ENCODE measurements at places on chromosomes 16 and 17.
A peak's percentile ranks its signal among the peaks of the same experiment; 100 is the strongest.

DNA sequence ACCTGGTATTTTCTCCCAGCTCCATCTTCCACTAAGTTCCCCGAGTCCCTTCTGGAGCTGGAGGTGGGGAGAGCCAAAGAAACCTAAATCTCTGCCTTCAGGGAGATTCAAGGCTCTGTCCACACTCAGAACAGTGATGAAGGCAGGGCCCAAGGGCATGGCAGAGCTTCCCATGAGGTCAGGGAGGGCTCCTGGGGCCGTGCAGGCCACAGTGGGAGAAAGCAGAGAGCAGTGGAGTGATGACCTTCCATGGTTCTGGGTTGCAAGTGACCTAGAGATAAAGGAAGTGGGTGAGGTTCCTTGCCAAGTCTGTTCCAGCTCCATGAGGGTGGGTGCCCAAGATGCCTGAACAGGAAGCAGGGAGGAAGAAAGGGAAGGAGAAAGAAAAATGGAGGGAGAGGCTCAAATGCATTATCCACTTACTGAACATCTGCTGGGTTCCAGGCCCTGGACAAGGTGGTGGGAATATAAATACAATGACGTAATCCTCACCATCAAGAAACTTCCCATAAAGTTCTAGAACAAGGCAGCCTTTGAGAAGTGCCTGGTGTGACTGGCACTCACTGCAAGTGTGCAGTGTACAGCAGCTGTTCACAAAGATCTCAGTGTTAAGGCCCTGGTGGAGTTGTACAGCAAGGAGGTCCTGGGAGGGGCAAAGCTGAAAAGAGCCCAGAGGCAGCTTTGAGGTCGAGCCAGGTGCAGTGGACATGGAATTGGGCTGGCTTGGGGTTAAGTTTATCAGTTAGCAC, 13.3 kb downstream of the TBKBP1 start:
- no peak for DNase-seq

- no peak for DNase-seq
Measured at GRCh38 chr17:33131620-33132019, 140.0 kb downstream of the SPACA3 start.

GRCh38 chr17:40909755-40910154, 24.7 kb upstream of the KRT20 start:
- DNase-seq, result no peak

GRCh38 chr17:55005520-55005919, 37.0 kb downstream of the STXBP4 start:
- peak; percentile 8 for DNase-seq

- DNase-seq, result peak; percentile 66
Measured at GRCh38 chr16:11263737-11264136, 5.4 kb downstream of the TNP2 start.

DNA sequence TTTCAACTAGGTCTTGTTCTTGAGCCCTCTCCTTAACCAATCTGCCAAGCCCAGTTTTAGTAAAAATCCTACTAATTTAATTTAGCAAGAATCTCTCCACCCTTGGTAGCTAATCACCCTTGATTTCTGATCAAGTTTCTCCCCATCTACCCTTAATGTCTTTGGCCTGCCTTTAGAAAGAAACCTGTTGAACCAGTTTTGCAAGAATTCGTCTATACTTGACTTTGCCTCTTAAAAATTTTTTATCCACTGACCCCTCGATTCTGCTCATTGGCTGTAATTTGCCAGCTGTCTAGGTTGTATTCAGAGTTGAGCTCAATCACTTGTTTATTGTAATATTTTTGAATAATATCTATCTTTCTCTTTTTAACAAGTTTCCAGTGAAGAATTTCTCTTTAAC, 1138.5 kb downstream of the CDH11 start:
- DNase-seq, result no peak

DNA sequence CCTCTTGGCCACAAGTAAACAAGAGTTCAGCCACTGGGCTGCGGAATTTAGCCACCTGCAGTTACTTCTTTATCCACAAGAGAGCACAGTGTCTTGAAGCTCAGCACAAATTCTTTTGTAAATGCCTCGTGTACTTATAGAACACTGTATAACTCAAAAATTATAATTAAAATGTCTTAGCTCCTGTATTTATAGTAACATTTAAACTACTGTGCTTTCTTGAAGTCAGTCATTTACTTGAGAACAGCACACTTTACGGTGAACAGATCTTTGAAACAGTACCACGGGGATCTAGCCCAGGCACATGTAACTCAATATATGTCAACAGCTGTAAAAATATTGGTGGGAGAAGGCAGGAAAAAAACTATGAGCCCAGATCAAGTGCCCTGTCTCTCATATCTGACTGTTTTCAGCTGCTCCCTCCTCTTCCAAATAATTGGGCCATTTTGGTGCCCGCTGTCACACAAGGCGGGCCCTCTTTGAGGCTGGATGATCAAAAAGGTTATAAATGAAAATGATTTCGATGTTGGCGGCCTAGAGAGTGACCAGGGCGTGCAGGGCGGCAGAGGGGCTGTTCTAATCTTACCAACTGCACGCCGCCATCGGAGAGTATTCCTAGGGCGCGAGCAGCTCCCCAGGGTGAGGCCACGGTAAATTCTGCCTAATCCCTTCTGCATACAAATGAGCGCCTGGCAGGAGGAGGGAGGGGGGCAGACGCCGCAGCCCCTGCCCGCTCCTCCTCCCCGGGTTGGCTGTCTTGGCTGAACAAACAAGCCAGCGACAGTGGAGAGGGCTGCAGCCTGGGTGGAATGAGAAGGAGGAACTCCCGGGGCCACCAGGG, 183.2 kb downstream of the C16orf78 start:
- DNase-seq, result no peak

DNA sequence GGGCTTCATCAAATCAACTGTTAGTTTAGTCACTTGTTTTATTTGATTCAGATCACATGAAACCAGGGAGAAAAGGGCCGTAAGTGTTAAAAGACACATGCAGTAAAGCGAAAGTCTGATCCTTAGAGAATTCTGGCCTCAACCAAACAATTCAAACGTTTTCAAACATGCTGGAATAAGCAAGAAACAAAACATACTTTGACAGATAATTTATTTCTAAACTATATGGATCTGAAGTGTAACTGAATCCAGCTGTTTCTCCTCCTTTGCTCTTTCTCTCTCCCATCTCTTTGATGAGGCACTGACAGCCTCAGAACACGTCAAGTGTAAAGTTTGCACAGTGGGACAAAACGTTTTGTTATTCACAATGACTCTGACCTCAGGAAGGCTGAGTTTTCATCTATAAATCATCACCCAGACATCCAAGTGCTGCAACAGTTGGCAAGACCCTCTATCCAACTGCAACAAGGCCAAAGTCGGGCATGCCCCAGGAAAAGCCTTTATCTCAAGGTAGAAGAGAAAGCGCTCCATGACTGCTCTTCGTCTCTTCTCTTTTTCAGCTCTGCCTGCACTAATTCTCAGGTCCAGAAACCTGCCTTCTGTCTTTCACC, 267.1 kb upstream of the MYOCD start:
- no peak for DNase-seq

- DNase-seq, result no peak
Measured at GRCh38 chr17:79667121-79667715, 56.4 kb upstream of the RBFOX3 start.

DNA sequence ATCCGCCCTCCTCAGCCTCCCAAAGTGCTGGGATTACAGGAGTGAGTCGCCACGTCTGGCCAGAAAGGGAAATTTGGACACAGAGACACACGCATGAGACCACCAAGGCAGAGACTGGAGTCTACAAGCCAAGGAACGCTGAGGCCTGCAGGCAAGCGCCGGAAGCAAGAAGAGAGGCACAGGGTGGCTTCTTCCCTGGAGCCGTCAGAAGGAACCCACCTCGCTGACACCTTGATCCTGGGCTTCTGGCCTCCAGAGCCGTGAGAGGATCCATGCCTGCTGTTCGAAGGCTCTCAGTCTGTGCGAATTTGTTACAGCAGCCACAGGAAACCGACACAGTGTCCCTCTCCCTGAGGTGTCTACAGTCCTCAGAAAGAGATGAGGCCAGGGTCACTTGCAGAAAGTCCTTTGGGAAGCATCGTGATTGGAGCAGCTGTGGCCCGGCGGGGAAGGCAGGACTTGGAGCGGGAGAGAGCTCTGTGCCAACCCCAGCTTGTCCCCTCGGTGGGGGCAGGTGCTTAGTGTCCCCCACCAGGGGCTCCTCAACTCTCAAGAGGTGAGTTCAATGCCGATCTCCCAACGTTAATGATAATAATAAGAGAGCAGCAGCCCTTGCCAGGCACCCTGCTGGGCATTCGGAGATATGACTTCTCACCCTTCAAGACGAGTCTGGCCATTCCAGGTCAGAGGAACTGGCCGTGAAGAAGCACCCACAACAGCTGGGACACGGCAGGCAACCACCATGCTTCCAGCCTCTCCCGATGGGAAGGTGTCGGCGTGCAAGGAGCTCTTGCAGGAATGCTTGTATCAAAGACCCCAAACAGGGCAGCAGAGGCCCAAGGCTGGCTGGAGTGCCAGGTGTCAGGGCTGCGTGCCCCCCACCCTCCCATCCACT, 68.4 kb upstream of the TNRC6C start:
- DNase-seq, result no peak

DNA sequence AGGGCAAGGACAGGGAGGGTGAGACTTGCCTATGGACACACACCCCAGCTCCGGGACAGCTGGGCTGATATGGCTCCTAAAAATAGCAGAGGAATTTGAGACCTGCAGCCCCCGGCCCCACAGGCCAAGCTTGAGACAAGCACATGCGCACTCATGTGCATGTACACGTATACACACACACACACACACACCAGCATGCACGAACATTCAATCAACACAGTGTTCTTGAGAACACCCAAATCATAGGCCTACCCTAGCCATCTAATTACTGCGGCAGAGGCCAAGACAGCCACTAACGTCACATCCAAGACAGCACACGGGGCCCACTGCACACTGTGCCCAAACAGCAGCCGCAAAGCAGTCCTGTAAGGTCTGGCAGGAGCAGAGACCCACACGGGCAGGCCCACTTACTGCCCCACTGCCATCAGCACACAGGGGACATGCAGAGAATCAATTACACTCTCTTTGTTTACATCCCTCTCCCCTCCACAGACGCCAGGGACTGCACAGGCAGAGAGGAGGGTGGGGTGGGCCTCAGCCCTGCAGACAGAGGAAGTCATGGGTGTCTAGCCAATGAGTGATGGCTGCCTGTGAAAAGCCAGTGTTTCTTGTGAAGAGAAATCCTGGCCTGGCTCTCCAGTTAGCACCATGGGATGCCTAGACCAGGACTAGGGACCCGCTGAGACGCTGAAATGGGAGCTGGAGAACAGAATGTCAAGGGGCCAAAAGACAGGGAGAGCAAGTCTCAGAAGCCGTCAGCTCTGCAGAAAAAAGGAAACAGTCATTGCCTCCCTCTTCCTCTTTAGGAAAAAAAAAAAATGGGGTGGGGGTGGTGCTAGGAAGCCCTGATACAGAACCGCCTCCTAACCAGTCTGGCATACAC, 39.3 kb downstream of the MYO18A start:
- peak; percentile 11 for DNase-seq

- no peak for DNase-seq
Measured at GRCh38 chr17:39629494-39629880, 2.7 kb downstream of the PPP1R1B start.

DNA sequence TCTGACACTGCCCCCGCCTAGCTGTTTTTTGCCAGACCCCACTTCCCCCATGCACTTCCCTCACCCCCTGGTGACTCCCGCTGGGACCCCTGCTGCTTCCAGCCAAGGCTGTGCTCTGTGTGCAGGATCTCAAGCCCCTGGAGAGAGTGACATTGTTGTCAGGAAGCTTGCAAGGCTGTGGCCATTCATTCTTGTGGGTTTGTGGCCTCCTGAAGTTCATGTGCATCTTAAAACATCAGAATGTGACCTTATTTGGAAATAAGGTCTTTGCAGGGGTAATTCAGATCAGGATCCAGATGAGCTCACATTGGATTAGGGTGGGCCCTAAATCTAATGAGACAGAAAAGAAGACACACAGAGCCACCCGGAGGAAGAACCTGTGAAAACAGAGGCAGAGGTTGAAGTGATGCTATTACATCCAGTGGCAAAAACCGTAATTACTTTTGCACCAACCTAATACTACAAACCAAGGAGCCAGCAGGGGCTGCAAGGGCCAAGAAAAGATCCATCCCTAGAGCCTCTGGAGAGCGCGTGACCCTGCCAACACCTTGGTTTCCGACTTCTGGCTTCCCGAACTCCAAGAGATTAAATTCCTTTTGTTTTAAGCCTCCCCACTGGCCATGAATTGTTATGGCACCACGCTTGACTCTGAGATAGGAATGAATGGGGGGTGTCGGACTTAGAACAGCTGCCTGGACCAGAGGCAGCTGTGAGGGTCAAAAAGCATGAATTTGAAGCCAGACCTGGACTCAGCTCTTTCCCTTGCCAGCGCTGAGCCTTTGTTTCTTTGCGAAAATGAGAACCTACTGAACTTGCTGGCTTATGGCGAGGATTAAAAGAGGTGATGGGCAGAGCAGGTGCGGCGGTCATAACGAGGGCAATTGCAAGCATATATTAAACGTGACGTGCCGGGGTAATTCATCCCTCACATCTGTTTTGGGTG, 75.5 kb downstream of the BMERB1 start:
- DNase-seq, result no peak

GRCh38 chr17:41800601-41801373, 11.0 kb downstream of the P3H4 start:
- no peak for DNase-seq

DNA sequence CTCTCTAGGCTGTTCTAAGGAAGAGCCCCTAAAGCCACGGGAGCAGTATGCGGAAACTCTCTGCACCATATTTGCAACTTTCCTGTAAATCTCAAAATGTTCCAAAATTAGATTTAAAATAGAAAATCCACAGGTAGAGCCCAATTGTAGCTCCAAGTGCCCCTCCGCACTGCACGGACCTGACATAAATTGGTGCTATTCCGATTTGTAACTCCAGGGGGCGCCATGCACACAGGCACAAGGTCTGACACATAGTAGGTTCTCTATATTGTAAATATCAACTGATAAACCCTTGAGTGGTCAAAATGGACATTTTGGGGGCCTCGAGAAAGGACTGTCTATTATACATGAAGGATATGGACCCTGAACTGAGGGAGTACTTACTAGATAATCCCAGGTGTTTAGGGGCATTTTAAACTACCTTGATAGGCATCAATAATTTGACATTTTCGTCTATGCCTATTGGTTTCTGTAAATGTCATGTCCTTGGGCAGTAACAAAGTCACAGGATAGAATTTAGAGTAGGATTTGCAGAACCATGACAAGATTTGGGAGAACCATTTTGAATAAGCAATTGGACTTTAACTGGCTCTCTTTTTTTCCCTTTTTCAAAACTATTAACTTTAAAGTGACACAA, 36.6 kb upstream of the TMEM132E start:
- peak; percentile 62 for DNase-seq
